CD4-positive, alpha-beta T cell treated with Interleukin-15 for 4 hours (primary cell): ENCODE measurements at places on chromosomes 4 and X.
A peak's percentile ranks its signal among the peaks of the same experiment; 100 is the strongest.

- DNase-seq = no peak
Measured at GRCh38 chrX:13109817-13110216, 65.4 kb upstream of the FAM9C start.

- no peak for DNase-seq
Measured at GRCh38 chrX:111110098-111110775, 14.2 kb downstream of the PAK3 start.

DNA sequence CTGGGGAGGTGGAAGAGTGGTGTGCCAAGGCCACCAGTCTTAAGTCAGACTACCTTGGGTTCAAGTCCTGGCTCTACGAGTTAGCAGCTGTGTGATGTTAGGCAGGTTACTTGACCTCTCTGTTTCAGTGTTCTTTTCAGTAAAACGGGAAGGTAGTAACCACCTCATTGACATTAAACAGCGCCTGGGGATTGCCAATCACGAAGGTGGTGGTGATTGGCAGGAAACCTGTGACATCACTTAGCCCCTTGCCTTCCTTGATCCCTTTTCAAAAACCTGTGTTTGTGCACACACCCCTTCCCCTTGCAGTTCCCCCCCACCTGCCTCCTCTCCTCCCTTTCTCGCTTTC is 7.6 kb downstream of the KLF3 start:
- DNase-seq = no peak

- no peak for DNase-seq
Measured at GRCh38 chr4:149964001-149964796, 114.0 kb upstream of the DCLK2 start.

- DNase-seq = no peak
Measured at GRCh38 chrX:136262243-136262642, 11.0 kb upstream of the MAP7D3 start.

- no peak for DNase-seq
Measured at GRCh38 chrX:15167826-15168225, 102.1 kb downstream of the ASB9 start.

DNA sequence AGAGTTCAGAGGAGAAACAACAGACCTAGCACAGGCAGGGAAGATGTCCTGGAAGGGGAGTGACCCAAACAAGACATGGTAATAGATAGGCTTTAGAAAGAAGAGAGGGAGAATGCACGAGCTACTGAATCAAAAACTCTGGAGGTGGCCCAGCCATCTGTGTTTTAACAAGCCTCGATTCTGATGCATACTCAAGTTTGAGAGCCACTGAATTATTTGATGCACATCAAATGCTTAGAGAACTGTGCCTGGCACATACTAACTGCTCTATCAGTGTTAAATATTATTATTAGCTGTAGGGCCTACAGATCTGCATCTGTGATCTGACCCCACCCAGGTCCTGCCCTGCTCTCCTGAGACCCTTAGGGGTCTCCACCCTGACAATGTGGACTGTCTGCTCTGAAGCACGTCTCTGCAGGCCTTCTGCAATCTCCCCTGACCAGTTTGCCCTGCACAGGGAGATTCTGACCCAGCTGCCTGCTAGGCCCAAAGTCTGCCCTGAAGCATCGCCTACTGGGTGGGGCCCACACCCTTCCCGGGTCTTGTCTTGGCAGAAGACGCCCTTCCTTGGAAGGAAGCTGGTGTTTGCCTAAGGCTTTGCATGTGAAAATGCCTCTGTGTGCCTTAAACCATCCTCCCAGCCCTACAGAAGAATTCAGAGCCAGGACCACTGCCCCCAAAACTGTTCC is 201.5 kb upstream of the KLF3 start:
- DNase-seq = no peak

DNA sequence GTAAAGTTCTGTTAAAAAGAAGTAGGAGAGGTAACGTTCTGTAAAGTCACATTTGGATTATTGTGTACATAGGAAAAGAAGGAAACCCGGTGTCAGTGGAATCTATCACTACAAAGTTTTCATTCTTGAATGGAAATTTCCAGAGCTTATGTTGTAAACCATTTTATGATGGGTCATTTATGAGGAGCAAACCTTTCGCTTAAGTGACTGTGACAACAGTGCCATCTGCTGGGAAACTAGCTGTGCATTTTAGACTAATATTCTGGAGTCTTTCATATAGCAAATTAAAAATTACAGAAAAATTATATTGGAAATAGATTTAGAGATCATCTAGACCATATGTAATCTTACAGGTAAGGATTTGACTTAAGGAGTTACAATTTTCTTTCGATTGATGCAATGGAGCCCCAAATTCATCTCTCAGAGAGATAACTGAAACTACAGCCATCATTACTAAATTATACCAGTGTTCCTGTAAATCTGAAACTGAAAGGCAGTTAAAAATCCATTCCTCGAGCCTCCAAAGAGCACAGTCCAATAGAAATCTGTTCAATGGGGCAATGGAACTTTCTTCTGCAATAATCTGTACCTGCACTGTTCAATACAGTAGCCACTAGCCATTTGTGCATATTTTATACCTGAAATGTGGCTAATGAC is 26.9 kb downstream of the ASB9 start:
- DNase-seq = peak; percentile 54

DNA sequence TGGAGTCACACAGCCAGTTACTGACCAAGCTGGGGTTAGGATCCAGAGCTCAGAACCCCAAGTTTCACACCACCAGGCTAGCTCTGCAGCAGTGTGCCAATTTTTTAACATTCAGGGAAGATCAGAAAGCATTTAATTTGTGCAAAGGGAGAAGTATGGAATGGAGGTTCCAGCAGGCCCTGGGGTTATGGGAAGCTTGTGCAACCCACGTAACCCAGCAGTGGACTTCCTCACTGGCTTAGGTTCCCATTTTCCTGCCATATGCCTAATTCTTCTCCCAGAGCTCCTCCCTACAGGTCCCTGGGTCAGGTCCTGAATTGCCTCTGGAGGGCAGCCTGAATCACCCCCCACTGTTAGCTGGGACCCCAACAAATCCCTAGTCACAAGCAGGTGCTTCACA is 14.0 kb downstream of the APLN start:
- DNase-seq = no peak

- DNase-seq = no peak
Measured at GRCh38 chrX:120290107-120290506, 21.2 kb downstream of the TMEM255A start.

- no peak for DNase-seq
Measured at GRCh38 chr4:86181585-86181984, 178.3 kb downstream of the MAPK10 start.

DNA sequence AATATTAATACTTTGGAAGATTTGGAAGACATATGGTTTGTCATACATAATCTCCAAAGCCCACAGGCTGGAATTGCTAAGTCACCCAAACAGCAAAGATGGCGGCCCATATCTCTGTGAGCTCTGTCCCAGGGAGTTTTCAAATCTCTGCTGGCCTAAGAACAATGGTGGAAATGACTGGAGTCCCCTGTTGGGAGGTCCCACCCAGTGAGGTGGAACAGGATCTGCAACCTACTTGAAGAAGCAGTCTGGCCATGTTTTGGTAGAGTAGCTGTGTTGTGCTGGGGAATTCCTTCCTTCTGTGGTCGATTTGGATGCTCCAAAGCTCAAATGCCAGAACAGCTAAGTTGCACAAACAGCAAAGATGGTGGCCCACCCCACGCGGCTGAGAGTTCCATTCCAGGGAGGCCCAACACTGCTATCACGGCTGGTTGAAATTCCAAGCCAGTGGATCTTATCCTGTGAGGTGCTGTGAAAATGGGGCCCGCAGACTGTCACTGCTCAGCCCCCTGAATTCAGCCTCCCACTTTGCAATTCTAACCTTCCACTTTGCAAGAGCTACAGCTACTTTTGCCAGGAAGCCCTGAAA is 3.2 kb upstream of the UGT2B7 start:
- DNase-seq = no peak

DNA sequence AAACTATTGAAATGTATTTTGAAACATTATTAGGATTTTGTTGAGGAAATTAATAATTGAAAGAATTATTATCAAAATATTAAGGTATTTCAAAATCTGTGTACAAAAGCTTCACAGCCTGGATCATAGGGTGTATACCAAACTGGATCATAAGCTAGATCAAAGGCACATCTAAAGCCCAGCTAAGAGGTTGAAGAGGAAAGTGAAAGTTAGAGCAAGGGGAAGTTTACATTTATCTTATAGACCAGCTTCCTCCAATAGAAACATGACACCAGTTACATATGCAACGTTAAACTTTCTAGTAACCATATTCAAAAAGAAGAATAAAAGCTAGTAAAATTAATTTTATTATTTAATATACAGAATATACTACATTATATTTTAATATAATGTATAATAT is 227.2 kb upstream of the BMP3 start:
- DNase-seq = no peak

DNA sequence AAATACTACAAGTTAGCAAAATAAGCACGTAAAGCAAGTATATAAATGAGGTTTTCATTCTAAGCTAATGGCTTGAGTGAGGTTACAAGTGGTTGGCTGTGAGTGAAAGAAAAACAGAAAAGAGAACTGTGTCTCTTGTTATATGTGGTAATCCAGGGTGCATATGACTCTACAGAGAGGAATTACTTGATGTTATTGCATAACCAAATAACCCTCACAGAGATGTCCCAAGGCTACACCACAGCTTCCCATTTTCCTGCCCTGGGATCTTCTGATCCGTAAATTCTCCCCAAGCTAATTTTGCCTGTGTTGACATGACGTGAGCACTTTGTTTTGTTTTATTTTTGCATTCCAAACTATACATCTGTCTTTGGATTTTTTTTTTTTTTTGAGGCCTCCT is 470.0 kb upstream of the INTU start:
- DNase-seq = no peak

GRCh38 chr4:182908124-182908523 is 9.1 kb downstream of the DCTD start:
- no peak for DNase-seq

- DNase-seq = no peak
Measured at GRCh38 chrX:126393284-126393683, 159.3 kb downstream of the DCAF12L1 start.

DNA sequence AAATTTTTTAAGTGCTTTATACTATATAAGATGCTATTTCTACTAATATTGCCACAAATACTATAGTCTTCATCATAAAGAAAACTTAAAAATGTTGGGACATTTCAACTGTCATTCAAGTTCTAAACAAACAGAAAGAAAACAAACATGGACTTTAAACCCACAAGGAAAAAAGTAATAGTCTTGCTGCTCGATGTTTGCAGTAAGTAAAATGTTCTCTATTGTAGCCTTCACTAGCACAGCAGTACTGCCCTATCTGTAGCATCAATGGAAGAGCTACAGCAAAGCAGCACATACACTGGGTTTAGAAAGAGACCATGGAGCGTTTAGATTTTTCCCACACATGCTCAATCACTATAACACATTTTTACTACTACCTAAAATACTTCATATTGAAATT is 146.8 kb downstream of the KLHL13 start:
- DNase-seq = no peak

DNA sequence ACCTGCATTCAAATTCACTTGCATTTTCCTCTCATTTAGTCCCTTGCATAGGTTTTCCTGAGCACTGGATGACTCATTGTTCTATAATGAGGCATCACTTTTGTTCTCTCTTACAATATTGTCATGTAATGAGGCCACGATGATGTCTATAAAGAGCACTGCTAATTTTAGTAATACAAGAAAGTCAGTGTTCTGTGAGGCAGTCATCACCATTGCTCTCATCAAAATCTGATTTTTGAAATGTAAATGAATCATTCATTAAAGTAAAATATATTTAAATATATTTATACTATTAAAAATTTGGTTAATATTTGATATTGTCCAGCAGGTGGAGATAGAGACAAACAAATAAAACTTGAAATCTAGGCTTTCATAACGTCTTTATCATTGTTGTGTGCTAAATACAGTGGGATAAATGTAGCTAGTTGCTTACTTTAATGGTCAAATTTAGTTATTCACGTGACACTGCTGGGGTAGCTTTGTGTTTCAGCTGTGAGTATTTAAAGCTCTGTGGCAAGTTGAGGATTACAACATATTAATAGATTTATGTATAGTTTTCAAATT is 15.4 kb downstream of the HMGB2 start:
- DNase-seq = peak; percentile 33

GRCh38 chr4:13454786-13455185 is 29.4 kb downstream of the RAB28 start:
- no peak for DNase-seq
